Thoracic aorta (tissue), 2 donors: ENCODE measurements at places on chromosomes 2 and 18.

DNA sequence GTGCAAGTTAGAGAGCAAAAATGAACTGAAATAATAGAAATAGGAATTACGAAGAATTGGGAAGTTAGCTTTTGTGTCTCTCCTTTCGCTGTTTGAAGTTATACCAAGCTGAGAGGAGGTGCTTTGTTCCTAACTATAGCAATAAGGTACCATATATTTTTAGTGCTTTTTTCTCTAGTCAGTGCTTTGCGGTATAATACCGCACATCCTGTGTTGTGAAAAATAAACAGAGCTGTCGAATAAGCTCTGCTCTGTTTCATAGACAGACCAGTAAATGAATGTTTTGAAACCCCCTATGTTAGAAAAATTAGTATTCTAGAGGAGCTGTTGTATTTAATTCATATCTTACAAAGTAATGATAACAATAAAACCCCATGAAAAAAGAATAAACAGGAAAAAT is 130.8 kb downstream of the MAP4K4 start:
- DNase-seq, result no peak

DNA sequence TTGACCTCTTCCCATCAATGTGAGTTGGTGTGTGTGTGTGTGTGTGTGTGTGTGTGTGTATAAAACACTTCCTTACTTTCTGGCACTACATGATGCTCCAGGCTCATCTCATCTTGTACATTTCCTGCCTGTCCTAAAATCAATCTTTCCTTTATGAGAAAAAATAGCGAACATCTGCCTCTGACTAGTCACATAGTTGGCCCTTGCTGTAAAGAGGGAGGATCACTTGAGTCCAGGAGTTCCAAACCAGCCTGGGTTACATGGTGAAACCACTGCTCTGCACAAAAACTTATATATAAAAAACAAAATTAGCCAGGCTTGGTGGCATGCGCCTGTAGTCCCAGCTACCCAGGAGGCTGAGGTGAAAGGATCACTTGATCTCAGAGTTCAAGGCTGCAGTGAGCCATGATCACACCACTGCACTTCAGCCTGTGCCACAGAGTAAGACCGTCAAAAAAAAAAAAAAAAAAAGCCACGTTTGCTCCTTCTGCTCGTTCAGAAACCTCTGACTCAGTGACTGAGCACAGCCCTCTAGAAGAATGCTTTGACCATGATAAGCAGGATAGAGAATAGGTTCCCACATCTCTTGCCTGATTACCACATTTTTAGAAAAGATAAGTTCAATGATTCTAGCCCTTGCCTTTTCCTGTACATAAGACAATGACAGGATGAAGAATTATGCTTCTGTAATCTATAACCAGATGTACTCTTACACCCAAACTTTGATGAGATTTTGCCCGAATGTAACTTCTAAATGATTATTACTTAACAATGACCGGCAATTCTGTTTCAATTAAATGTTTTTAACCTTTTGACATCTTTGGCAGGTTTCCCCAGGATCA is 45.2 kb upstream of the ST3GAL5 start:
- no peak for DNase-seq

- no peak for DNase-seq
Measured at GRCh38 chr2:68387408-68388350, 22.6 kb downstream of the PLEK start.

DNA sequence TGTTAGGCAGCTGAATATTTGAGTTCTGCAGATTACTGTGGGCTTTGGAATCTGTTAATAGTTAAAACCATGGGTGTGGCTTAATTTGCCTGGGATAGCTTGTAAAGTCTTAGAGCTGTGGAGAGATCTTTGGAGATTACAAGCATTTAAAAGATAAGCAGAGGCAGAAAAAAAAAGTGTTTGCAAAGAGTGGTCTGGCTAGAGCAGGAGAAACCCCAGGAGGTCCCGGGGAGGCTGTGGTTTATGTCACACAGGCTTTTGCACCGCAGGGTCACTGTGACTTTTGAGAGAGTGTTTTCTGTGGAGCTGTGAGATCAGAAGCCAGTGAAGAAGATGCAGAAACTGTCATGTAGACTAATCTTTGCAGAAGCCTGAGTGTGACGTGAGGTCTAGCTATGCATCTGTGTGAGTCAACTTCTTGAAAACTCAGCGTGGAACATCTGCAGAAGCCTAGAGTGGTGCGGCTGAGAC is 49.0 kb downstream of the SETBP1 start:
- no peak for DNase-seq

GRCh38 chr2:133561045-133561852 is 7.0 kb downstream of the NCKAP5 start:
- no peak for DNase-seq

DNA sequence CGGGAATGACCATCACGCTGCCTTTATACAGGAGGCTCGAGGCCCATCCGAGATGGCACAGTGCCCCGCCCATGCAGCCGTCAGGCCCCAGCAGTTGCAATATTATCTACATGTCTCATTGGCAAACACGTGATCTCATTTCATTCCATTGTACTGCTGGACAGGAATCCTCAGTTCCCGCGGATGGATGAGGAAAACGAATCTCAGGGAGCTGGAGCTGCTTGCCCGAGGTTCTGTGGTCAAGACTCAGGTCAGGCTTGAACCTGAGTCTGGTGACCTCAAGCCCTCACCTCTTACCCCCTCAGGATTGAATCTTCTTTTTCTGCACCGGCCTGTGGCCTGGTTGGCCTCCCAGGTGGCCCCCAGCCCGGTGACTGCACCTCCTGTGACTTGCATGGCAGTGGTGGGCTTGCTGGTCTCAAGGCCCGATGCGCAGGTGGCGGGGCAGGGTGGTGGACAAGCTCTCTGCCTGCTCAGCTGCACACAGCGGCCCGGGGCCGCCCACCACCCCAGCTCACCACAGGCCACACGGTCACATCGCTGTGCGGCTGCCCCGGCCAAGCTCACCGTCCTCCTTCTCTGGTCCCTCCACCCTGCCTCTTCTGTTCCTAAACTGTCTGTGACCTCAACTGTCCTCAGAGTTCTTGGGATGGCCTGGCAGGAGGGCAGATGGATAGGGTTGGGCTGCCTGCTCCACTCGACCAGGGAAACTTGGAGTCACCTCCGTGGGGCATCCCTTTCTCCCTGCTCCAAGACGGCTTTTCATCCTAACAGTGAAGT is 52.0 kb upstream of the HS6ST1 start:
- no peak for DNase-seq

- no peak for DNase-seq
Measured at GRCh38 chr2:215895330-215895729, 118.0 kb downstream of the MREG start.

- no peak for DNase-seq
Measured at GRCh38 chr2:162317861-162318327, 590 bp downstream of the IFIH1 start.

- no peak for DNase-seq
Measured at GRCh38 chr18:69230204-69230603, 170.5 kb upstream of the DOK6 start.

DNA sequence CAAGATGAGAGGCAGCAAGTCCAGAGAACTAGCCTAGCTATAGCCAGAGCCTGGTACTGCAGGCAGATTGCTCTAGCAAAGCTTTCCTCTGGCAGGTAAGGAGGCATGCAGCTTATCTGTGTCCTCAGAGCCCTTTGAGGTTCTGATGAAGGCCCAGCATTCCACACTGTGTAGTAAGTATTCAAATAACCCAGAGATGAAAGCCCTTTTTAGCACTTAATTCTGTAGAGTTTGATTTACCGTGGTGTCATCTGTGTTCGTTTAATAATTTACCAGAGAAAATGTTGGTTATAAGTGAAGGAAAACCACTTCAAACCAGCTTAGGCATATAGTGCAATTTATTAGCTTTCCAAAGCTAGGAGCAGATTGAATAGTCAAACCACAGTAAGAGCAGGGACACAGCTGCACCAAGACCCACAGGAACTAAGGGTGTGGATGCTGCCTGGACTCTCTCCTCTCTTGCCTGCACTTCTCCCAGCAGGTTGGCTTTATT is 226.6 kb downstream of the BABAM2 start:
- no peak for DNase-seq
